ENCODE measurements at places on chromosomes 16 and 17.

DNA sequence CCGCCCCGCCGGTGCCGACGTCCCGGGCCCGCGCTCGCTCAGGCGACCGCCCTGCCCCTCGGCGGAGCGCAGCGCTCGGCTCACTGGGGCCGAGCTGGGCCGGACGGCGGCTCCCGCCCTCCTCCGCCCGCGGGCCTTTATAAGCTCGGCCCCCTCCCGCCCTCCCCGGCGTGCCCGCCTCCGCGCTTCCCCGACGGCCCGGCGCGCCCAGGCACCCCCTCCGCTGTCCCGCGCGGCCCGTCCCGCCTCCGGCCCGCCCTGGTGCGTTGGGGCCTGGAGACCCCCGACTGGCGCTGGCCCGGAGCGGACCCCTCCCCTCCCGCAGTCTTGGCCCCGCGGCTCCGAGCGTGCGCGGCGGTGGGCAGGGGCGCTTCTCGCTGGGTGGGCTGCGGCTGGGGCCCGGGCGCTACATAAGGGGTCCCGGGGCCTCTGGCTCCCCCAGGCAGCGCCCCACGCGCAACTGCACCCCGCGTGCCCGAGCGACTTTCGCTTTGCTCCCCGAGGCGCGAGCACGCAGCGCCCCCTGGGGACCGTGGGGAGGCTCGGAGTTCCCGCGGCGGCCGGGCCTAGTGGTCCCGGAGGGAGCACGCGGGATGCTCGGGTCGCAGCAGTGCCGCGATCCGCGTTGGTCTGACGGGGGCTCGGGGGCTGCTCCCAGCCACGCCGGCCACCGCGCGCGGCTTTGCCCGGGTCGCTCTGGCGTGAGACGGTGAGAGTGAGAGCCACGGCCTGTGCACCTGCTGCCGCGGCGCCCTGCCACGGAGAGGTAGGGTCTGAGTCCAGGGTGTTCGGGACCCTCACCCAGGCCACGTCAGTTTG lies at the start of gene PIEZO1:
PIEZO1 (minus strand) TSS at position 115 of the 819 bp plus-strand sequence. CDS start 256 bp downstream, outside the sequence.
- peak; percentile 88 for DNase-seq

GRCh38 chr16:24755201-24755874 lies 25.9 kb downstream of the TNRC6A start:
- DNase-seq = no peak

- no peak for DNase-seq
Observed at GRCh38 chr16:19994466-19995170, 79.1 kb downstream of the GPR139 start.

GRCh38 chr17:17966399-17966798 lies 5.8 kb downstream of the TOM1L2 start:
- no peak for DNase-seq

DNA sequence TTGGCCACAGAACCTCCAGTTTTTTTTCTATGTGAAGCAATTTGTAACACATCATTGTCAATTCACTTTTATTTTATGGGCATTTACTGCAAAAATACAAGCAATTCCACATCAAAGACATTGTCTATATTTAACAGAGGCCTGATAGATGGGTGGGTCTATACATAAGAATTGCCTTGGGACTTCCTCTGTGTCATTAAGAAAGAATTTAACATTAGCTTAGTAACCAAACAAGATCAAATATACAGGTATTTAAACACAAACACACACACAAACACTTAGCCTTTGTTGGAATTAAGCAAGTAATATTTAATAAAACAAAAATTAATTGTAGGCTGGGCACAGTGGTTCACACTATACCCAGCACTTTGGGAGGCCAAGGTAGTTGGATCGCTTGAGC lies 4.3 kb upstream of the PITPNC1 start:
- DNase-seq = no peak

GRCh38 chr16:9333469-9333868 lies 242.0 kb downstream of the HAPSTR1 start:
- no peak for DNase-seq

- no peak for DNase-seq
Observed at GRCh38 chr16:86062271-86062965, 163.5 kb downstream of the IRF8 start.

DNA sequence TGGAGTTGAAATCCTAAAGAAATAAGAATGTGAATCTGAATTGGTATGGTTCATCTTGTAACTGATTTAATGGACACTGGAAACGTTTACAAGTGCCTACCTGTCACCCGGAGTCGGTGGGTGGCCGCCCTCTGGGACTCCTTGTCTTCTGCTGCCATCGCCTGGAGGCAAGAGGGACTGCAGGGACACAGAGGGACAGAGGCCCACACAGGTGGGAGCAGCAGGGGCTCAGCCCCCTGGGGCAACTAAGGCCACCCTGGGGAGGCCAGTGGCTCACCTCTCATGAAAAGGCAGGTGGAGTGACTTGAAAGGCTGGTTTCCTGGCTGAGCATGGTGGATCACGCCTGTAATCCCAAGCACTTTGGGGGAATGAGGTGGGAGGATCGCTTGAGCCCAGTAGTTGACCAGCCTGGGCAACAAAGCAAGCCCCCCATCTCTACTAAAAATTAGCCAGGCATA lies 23.2 kb downstream of the TMEM92 start:
- DNase-seq = peak; percentile 80

- DNase-seq = no peak
Observed at GRCh38 chr17:4986403-4986802, 1.1 kb downstream of the CAMTA2 start.

- no peak for DNase-seq
Observed at GRCh38 chr16:57669476-57670162, 1.5 kb downstream of the ADGRG3 start.

DNA sequence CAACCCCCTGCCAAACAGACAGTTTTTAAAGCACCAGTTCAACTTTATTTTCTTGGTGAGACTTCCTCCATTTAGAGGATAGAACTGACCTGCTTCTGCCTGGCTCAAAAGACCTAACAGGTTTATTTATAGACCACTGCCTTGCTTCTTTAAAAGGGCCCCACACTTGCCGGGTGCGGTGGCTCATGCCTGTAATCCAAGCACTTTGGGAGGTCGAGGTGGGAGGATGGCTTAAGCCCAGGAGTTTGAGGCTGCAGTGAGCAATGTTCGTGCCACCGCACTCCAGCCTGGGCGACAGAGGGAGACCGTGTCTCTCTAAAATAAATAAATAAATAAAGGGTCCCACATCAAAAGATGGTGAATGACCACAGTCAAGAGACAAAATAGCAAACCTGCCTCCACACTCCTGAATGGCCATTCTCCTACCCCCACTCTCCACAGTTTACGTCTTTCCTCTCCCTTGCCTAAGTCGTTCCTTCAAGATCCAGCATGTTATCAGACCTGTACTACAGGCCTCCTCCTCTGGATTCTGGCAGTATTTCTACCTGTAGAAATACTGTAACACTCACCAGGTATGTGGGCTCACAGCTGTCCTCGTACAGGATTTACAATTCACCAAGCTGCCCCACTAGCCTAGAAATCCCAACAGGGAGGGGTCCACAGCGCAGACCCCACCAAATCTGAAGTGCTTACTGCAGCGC lies 95.6 kb downstream of the SMG6 start:
- DNase-seq = no peak

- DNase-seq = peak; percentile 4
Observed at GRCh38 chr17:9389111-9389527, 186.5 kb downstream of the STX8 start.

GRCh38 chr16:52618753-52619497 lies 72.0 kb upstream of the TOX3 start:
- DNase-seq = no peak

DNA sequence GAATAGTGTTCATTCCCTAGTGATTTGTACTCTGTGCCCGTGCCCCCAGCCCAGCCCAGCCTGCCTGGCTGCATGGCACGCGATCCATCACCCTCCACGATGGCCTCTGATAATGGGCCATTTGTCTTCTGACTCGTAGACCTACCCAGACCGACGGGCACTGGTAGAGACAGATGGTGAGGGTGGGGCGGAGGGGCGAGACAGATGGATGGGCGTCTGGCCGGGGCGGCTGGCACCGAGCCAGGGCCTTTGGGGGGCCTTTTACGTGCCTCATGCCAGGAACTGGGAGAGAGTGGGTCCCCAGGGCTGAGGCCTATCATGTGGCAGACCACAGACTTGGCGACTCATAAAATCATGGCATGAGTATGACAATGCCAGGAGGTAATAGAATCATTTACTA lies 25.4 kb downstream of the CRHR1 start:
- DNase-seq = no peak

GRCh38 chr17:70775679-70776078 lies 606.3 kb downstream of the KCNJ2 start:
- DNase-seq = no peak

DNA sequence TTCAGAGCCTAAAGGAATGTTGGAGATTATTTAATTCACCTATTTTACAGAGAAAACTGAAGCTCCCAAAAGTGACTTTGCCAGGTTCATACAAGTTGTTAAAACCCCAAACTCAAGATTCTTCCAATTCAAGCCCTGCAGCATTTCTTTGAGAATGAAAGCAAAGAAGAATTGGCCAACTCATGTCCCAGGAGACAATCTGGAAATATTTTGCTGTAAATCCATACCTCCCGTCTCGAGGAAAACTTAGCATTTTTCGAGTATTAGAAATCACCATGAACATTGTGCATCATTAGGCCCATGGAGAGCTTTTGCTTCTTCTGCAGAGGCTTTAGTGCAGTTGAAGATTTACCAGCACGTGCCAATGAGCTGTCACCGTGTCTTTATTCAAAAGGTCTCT lies 176.4 kb upstream of the KCNJ16 start:
- DNase-seq = no peak

- DNase-seq = no peak
Observed at GRCh38 chr17:72984145-72984925, 108.2 kb downstream of the SLC39A11 start.

DNA sequence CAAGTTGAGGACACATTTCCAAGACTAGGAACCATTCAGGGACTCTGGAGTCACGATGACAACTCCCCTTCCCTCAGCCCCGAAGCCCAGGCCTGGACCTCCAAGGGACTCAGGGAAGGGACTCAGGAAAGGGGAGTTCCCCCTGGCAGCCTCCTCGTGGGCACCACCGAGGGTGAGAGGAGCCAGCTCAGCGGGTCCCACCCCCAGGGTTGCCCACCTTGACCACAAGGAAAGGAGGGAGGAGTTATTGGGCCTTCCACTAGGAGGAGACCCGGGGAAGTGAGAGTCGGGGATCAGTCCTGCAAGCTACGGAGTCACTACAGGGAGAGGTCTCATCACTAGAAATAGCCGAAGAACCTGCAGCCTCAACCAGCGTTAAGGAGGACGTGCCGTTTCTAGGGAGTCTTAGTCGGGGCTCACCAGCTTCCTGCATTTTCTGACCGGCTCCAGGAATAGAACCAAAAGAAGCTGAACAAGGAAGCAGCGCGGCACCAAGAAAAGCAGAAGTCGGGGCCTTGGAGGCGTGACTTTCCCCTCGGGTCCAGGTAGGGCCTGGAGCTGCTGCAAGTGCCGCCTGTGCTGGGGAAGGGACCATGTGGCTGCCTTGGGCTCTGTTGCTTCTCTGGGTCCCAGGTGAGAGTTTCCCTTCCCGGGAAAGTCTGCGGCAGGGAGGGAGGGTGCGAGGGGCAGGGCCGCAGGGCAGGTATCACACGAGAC lies at the start of gene CD300A:
CD300A (plus strand) TSS at position 524 of the 717 bp plus-strand sequence; CDS start at position 594, 70 bp downstream.
- DNase-seq = peak; percentile 18

- no peak for DNase-seq
Observed at GRCh38 chr16:55333684-55334083, 9.7 kb downstream of the IRX6 start.

GRCh38 chr16:47958726-47959125 lies 197.1 kb downstream of the ABCC12 start:
- DNase-seq = no peak

GRCh38 chr16:74769586-74770190 lies 4.9 kb downstream of the FA2H start:
- DNase-seq = no peak

DNA sequence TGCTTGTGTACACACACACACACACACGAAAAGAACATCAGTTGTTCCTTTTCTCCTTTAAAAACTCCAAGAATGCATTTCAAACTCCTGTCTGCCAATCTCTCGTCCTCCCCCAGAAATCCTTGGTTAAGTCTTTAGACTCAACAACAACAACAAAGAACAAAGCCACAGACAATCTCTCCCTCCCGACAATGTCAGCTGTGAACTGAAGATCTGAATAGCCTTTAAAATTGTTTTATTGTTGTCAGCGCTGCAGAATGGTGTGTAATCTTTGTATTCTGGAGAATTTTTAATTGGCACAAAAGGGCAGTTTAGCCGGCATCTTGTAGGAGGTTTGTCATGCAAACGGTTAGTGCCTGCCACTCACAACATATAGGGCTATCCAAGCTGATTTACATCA lies 219.5 kb downstream of the MSI2 start:
- no peak for DNase-seq

DNA sequence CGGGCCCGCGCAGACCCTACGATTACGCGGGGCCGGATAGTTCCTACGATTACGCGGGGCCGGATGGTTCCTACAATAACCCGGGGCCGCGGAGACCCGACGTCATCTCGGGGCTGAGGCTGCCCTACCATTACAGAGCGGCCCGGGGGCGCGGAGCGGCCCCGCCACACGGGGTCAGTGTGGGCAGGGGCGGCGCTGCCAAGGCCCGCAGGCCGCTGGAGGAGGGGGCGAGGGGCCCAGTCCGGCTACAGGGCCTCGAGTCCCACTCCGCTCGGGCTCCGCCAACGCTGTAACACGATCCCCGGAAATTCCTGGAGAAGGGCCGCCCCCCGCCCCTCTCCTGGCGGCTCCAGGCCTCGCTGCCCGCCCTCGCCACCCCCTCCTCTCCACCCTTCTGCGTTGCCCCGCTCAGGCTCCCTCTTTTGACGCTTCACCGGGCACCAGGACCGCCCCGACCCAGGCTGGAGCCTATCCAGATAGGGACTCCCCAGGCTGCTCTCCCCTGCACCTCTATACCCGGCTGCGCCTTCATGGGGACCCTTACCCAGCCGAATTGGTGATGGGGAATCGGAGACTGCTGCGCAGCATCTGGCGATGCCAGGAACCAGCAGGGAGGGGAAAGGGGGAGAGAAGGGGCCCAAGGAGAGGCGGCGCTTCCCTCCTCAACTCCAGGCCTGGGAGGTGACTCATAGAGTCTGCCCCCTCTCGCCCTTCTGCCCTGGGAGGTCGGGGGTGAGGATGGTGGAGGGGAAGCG lies at the start of gene RAB34:
RAB34 (minus strand) TSS at position 291 of the 755 bp plus-strand sequence. CDS start 602 bp downstream, outside the sequence.
- no peak for DNase-seq

GRCh38 chr16:87227296-87227951 lies 89.8 kb downstream of the C16orf95 start:
- DNase-seq = no peak

- DNase-seq = no peak
Observed at GRCh38 chr17:81137248-81137647, 28.1 kb upstream of the PVALEF start.

GRCh38 chr17:44221084-44221861 lies 1.8 kb upstream of the UBTF start:
- DNase-seq = peak; percentile 67
